ENCODE measurements at places on chromosomes 4 and X.

- peak; percentile 84 for DNase-seq
Measured at GRCh38 chr4:103091601-103092223, 7.9 kb downstream of the BDH2 start.

GRCh38 chr4:103086551-103086950 is 10.0 kb upstream of the SLC9B2 start:
- no peak for DNase-seq

DNA sequence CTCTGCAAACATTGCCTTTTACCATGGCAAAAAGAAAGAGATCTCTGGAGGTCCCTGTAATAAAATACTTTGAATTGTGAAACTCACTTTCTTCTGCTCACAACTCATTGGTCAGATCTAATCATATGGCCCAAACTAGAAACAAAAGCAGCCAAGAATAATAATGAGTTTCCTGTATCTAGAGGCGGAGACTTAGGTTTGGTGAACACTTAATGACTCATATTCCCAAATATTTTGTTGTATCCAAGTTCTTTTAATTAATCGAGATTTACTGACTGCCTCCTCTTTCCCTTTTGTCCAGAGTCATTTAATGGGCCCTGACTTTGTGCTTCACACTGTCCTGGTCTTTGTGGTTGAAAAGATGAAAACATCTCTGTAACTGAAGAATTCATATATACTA is 190.6 kb downstream of the CCSER1 start:
- DNase-seq = peak; percentile 30

DNA sequence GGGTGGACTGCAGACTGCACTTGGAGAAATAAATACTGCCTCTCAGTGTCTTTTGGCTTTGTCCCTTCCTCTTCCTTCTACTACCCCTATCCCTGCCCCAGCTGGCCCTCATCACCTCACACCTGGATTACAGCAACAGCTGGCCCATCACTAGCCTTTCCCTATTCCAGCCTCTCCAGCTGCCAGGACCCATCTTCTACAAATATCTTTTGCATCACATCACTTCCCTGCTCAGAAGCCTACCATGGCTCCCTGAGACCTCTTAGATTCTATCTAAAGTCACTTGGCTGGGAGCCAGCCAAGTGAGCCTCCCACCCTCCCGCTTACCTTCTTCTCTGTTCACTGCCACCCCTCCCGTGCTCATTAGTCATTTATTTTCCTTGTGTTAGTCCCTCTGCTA is 66.8 kb downstream of the TSC22D3 start:
- DNase-seq = no peak

DNA sequence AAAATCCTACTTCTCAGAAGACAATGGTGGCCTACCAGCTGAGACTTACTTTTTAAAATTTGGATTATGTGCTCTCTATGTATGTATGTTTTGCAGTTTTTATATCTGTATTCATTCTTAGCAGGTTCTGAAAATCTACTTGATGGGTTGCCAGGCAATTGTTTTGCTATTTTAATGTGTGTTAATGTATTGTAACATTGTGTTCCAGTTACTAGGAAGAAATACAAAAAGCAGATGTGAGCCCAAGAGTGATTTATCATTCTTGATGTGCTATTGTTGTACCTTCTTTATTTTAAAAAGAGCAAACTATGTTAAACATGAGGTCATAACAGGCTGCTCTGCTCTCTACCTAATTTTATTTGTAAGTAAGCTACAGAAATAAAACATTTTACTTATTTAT is 81.9 kb downstream of the REPS2 start:
- DNase-seq = no peak

DNA sequence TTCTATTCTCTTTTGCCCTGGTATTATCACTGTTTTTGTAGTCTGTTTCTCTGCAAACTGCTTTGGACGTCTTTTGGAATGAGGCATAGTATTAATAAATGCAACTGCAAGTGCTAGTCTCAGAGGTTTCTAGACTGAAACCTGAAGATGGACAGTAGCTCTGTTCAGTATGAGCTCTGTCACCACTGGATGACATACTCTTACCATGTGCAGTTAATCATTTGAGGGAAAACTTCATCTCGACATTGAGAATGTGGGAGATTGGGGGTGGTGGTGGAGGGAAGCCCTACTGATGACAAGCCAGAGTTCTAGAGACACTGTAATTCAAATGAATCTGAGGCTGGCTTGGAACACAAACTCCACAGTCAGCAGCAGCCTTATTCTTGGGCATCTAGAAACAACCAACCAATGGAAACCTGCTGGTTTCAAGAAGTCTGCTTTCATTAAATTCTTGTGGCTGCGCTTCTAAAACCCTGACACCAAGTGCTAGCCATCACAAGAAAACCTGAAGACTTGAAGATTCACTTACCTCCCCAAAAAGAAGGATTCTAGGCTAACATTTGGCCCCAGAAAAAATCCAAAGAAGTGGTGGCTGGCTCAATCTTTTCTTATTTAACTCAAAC is 161.7 kb downstream of the RASL11B start:
- no peak for DNase-seq

DNA sequence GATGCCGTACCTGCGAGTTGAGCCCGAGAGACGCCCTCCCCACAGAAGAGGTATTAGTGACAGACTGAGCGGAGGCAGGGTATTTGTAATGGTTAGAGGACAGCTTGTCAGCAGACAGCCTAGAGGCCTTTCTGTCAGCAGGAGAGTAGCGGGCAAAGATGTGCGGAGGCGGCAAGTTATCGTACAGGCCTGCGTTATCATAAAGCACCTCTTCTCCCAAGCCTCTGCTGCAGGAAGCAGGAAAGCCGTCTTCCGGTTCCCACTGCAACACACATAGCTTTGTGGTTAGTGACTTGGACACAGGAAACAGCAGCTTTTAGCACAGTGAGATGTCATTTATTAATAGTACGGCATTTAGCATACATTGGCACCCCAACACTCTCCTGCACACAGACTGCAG is 158.3 kb downstream of the AFAP1 start:
- DNase-seq = no peak
